Suppressor macrophage treated with lipopolysaccharide for 1 hour (primary cell): ENCODE measurements at places on chromosomes 12 and 14.

DNA sequence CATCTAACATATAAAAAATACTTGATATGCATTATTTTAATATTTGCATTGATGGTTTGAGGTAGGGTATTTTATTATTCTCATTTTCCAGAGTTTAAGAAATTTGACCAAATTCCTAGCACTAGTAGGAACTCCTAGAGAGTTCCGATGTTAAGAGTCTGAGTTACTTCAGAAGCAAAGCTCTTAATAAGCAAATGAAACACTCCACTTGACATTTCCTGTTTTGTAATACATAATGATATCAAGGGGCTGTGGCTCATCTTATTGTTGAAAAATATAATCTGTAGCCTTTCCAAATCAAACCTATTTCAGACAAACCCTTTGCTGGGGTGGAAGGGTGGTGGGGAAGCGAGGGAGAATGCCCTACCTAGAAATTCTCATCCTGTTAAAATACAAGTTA, 355.5 kb downstream of the DIO2 start:
- DNase-seq = no peak

DNA sequence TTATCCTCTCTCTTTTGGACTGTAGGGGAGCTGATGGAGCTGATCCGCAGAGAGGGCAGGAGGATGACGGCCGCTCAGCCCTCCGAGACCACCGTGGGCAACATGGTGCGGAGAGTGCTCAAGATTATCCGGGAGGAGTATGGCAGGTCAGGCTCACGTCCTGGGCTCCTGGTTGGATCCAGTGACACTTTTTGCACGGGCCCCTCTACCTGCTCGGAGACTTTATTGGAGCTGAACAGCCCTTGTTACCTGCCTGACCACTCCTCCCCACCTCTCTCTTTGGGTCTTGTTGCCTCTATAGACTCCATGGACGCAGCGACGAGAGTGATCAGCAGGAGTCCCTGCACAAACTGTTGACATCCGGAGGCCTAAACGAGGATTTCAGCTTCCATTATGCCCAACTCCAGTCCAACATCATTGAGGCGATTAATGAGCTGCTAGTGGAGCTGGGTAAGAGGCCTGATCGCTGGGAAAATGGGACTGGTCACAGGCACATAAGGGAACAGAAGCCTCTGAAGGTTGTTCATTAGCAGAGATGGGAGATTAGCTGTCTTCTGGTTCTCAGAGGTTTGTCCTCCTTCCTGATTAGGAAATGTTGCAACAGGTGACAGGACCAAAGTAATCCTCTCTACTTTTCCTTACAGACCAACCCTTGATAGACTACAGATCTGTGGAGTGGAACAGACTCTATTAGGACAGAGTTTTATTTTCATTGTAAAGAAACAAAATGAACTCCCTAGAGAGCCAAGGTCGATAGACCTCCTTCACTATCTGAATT, 718 bp downstream of the EIF2B2 start:
- DNase-seq = no peak

DNA sequence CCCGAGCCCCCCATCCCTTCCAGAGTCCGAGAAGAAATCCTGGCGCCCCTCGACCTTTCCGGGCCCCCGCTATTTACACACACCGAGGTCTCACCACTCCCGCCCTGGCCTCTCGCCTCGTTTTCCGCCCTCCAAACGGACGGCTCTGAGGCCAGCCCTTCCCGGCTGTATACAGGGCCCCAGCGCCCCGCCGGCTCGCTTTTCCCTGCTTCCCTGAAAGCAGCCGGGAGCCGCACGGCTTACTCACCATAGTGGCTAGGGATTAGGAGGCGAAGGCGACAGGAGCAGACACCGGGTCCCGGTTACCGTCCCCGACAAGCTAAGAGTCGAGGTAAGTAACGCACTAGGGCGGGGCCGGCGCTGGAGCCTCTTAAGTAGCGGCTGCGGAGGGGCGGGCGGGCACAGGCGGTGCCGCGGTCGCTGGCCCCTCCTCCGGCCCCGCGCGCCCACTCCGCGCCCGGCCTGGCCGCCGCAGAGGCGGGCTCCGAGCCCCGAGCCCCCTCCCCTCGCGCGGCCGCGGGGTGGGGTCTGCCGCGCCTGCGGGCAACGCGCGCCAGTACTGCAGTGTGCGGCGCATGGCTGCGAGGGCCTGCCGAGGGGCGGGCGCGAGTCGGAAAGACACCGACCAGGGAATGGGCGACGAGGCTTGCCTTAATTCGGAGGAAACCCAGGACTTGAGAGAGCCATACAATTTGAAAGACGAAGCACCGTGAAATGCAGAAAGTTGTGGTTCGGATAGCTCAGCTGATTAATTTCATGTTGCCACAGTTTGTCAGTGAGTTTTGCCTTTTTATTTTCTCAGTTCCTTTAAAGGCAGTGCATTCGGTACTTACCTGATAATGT, at the start of gene TUBA1B:
TSS of gene TUBA1B (minus strand) at position 345 of the 843 bp plus-strand sequence. CDS start at position 250, 95 bp downstream.
- DNase-seq = peak; percentile 94

DNA sequence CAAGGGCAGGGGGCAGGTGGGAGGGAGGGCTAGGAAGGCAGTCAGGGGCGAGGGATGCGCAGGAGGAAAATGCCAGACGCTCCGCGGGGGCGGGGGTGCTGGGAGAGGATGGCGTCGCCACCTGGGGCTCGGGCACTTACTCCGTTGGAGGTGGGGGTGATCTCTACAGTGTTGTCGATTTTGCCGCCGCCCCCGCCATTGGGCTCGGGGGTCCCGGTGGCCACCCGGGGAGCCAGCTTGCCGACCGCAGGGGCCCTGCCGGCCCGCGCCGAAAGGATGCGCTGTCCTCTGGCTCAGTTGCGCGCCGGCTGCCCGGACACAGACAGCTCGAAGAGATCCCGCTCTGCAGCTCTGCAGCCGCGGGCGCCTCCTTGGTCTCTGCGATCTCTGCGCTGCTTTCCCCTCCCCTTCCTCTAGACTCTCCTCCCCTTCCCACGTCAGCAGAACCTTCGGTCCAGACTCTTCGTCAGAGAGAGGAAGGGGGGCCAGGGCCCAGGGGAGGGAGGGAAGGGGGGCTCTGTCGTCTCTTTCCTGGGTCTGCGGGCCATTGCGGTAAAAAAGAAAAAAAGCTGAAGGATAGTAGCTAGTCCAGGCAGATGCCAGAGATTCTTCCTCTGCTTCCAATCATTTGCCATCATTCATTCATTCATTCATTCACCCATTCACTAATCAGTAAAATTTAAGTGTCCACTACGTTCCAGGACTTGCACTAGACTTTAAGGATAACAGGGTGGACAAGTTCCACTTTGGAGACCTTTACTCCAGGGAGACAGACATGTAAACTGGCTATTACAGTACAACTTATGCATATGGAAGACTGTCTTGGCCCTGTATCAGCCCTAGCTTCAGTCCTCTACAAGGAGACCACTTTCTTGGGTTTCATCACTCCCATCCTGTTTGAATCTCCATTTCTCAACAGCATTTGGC, at the start of gene SLC22A17:
TSS of gene SLC22A17 (minus strand) at position 382 of the 927 bp plus-strand sequence.
- peak; percentile 43 for DNase-seq

- peak; percentile 80 for DNase-seq
Measured at GRCh38 chr14:81710232-81710845, 176.7 kb upstream of the SEL1L start.

- DNase-seq = no peak
Measured at GRCh38 chr12:116698116-116698515, 39.8 kb downstream of the SPRING1 start.

- no peak for DNase-seq
Measured at GRCh38 chr14:75249958-75250336, 28.7 kb upstream of the FOS start.

DNA sequence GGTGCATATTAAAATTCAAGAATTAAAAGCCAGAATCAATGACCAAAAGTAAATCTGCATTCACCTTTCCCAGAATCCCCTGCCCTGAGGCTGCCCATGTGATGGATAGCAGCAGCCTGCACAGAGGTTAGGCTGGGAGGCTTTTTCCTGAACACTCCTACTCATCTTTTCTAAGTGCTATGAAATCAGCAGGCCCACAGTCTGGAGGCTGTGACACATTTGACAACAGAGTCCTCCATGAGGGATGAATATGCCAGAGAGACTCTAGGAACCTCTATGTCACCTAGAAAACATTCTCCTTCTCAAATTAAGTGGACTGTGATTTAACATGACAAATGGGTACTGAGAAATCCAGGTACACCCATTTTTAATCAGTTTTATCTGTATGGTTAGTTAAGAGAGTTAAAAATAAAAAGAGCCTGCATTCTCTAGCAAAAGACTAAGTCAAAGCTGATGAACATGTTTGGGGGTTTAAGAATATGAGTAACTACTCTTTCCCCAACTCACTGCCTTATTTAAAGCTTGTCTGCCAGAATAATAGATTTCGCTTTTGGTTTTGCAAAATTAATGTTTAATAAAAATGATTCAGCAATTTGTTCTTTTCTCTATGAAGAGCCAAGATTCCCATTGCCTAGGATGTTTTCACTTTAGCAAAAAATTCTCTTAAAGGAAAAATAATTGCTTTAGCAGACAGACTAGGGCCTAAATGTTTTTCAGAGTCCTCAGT, 115.0 kb downstream of the RTN1 start:
- DNase-seq = no peak

DNA sequence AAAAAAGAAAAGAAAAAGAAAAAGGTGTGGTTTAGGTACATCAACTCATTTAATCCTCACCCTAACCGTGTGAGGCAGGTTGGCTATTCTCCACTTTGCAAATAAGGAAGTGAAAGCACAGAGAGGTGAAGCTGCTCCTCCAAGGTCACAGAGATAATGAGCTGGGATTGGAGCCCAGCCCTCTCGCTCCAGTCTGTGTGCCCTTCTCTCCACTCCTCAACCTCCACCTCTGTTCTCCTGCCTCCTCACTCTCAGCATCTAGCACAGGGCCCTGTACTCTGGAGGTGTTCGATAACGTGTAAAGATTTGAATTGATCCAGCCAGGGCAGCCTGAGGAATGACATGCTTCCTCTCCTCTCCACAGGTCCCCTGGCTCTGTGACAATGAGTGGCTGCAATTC, 502.3 kb downstream of the TMEM132D start:
- DNase-seq = no peak

DNA sequence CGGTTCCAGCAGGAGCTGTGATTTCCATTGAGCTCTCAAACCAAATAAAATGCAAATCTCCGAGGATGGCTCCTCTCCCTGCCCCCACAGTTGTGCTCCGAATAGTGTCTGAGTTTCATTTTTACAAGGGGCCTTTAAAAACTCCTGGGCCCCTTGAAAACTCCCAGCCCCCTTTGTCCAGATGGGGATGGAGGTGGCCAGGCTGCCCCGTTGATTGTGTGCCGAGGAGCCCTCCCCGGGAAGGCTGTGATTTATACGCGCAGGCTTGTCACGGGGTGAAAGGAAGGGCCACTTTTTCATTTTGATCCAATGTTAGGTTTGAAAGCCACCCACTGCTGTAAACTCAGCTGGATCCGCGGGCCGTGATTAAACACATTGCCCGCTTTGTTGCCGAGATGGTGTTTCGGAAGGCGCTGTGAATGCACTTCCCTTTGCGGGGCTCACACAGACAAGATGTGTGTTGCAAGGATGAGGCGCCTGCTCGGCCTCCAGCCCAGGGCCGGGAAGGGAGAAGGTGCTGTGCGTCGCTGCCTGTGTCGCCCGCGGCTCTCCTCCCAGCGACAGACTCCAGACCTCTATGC, 98.8 kb downstream of the TMEM132C start:
- DNase-seq = peak; percentile 0

DNA sequence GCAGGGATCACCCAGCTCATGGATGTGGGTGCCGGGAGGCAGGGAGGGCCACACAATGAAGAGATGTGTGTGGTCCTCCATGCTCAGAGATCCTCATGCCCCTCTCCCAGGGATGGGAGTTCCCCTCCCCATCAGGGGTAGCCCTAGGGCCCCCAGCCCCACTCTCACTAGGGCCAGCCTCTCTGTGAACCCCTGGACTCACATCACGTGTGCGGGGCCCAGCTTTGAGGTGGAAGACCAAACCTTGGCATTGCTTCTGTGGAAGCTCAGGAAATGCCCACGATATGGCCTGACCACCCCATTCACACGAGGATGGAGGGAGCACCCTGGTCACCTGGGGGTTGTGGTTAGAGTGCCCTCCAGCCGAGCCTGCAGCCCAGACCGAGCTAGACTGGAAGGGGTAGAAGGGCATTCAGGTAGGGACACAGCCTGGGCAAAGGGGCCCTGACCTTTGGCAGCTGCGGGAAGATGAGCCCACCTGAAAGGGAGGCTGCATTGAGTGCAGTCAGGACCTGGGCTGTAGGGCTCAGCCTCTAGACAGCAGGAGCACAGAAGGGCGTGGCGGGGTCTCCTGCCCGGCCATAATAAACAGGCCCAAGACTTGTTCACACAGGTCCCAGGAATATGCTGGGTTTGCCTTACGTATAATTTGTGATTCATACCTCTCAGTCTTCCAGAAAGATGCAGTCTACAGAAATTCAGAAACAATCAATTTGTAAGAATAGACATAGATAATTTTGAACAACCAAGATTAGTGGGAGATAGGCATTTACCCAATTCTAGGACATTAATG, 34.8 kb upstream of the RCOR1 start:
- no peak for DNase-seq

- DNase-seq = no peak
Measured at GRCh38 chr12:65827827-65828231, 3.5 kb downstream of the HMGA2 start.

DNA sequence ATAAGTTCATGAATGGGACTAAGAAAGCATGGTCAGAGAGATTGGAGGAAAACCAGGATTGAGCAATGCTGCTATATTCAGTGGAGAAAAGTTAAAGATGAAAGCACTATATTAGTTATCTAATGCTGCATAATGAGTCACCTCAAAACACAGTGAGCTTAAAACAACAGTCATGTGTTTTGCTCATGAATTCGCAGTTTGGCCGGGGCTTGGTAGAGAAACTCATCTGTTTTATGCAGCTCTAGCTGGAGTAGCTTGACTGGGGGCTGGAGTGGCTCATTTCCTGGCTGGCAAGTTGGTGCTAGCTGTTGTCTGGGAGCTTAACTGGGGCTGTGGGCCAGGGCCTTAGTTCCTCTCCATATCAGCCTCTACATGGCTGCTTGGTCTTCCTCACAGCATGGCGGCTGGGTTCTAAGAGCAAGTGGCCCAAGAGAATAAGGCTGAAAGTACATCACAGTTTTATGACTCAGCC, 90.1 kb downstream of the ADCK1 start:
- DNase-seq = peak; percentile 38

GRCh38 chr14:81164167-81164774, 56.5 kb downstream of the GTF2A1 start:
- peak; percentile 73 for DNase-seq

DNA sequence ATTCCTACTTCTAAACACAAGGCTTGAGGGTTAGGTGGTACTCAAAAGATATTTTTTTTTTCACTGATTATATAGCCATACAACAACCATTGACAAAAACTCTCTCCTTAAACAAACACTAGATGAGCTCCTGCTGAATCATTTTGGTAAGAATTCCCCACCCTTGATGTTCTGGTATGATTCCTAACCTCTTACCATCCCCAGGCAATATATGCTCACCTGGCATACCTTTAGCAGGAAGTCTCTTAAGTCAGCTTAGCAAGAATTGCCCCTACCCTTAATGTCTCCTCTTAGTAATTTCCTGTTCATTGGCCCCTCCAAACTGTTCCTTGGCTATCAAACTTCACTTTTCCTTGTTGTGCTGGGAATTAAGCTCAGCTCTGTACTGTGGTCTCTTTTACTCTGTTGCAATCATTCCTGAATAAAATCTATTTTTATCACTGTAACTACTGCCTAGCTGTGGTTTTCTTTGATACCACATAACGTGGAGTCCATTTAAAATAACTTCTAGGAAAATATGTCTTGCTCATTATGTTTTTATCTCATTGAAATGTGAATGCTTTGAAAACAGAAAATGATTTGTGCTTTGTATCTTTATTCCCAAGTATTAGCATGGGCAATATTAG, 712.6 kb downstream of the SLC16A7 start:
- DNase-seq = no peak
